Stomach (tissue), 19 donors: ENCODE measurements at places on chromosomes 5 and 9. TPM values are rescaled to one million over a fixed set of nuclear protein-coding genes. Genes with fewer than 3 reads are reported as not detected.

Gene PTGES
- polyA plus RNA-seq = 3.7 TPM

Gene INSL6
- polyA plus RNA-seq = not detected

Gene RALGPS1
- 9.1 TPM for polyA plus RNA-seq

Gene GFRA3
- 1.5 TPM for polyA plus RNA-seq

Gene OR5C1
- polyA plus RNA-seq = not detected

Gene GRIA1
- 0.12 TPM for polyA plus RNA-seq

Gene OR1L1
- not detected for polyA plus RNA-seq

Gene SPATA31C1
- polyA plus RNA-seq = not detected

Gene PAIP2
- 104 TPM for polyA plus RNA-seq

Gene SPAG8
- 0.98 TPM for polyA plus RNA-seq

Gene SLC6A3
- 0.05 TPM for polyA plus RNA-seq

Gene CFAP77
- polyA plus RNA-seq = not detected

Gene SPOCK1
- polyA plus RNA-seq = 1.2 TPM

Gene CLIC3
- polyA plus RNA-seq = 15.2 TPM

Gene TTC16
- polyA plus RNA-seq = 0.12 TPM

Gene FAXDC2
- 10.7 TPM for polyA plus RNA-seq

Gene STC2
- 0.62 TPM for polyA plus RNA-seq

Gene FBXO4
- 9.4 TPM for polyA plus RNA-seq

Gene MLANA
- polyA plus RNA-seq = not detected

Gene GMCL2
- polyA plus RNA-seq = not detected

Gene IFNK
- not detected for polyA plus RNA-seq
